ENCODE measurements at places on chromosomes 11 and 22.

DNA sequence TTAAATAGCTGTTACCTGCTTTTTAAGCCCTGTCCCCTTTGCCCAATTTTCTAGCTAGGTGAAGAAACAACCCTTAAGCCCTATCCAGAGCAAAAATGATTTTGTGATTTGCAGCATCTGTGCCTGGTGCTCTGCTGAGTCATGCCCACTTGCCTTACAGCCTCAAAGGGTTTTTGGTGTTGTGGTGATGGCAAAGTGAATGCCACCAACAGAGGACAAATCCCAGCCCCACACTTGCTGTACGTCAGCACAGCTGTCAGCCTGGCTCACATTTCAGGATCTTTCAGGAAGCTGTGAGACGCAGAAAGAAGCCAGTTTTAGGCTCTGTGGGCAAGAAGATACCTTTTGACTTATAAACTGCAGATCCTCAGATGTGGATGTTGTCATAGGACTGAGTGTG lies 401.7 kb downstream of the TENM4 start:
- DNase-seq: no peak

GRCh38 chr22:41732096-41732772 lies 32.9 kb downstream of the MEI1 start:
- no peak for DNase-seq

DNA sequence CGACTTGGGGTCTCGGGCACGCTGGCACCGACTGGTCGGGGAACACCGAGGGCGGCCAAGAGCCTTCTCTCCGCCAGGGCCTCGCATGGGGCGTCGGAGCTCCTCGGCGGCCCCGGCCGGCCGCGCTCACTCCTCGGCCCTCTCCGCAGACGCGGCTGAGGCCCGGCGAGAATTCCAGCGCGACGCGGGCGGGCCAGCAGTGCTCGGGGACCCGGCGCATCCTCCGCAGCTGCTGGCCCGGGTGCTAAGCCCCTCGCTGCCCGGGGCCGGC lies 5.6 kb downstream of the TBX1 start:
- DNase-seq: no peak

DNA sequence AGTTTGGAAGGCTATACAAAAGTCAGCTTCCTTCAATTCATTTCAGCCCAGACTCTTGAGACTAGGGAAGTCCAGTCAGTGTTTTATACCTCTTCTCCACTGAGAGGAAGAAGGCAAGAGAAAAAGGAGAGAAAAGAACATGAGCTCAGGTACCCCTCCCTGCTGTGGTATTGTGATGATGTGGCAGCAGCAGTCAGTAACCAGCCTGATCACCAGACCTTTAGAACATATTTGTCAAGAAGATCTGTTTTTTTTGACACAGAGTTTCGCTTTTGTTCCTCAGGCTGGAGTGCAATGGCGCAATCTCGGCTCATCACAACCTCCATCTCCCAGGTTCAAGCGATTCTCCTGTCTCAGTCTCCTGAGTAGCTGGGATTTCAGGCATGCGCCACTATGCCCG lies 21.2 kb upstream of the RPS13 start:
- DNase-seq: no peak

DNA sequence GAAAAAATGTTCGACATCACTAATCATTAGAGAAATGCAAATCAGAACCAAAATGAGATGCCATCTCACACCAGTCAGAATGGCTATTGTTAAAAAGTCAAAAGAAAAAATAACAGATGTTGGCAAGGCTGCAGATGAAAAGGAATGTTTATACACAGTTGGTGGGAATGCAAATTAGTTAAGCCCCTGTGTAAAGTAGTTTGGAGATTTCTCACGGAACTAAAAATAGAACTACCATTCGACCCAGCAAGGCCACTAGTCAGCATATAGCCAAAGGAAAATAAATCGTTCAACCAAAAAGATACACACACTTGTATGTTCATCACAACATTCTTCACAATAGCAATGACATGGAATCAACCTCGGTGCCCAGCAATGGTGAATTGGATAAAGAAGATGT lies 503.2 kb downstream of the OPCML start:
- no peak for DNase-seq

GRCh38 chr22:23504516-23504915 lies 75.6 kb downstream of the IGLL1 start:
- DNase-seq: no peak

DNA sequence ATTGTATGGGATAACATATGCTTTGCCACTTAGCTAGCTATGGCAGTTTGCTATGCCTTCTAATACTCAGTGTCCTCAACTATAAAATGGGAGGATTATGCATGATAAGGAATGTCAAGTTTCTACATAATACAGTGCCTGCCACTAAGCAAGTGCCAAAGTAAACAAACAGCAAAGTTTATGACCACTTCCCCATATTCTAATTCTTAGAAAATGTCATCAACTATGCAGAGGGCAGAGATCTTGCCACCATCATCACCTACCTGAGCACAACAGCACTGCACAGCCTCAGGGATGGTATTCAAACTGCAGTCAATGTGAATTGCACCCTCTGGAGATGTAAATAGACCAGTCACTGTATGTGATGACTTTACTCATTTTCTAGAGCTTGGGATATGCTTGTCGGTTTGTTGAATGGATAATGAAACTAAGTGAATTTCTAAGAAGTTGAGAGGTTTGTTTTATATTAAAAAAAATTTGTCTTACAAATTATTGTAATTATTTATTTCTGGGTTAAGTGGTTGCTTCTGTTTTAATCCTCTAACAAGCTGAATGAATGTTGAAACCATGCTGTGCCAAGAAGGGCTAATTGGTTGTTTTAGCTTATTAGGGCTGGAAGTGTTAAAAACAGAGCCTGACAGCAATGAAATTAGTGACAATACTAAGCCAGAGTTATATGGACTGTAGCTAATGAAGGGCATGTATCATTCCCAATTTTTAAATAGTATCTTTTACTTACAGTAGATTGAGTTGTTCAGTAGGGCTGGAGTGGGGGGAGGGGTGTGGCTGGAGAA lies 398.4 kb downstream of the CNTN5 start:
- DNase-seq: no peak

DNA sequence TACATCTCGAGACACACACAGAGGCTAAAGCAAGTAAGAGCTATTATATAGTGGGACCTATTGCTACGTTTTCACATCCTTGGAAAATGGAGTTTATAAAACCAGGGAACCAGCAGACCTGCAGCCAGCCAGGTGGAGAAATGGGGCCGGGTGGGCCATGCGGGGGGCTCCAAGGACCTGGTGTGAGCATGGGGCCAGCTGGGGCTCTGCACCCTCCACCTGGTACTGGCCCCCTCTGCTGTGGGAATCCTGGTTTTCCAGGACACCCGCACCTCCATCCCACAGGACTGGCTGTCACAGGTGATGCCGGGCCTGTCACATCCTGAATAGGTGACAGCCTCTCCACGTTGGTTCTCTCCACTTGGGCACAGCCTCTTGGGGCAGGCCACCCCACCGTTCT lies 11.3 kb downstream of the DHCR7 start:
- no peak for DNase-seq

- DNase-seq: no peak
Observed at GRCh38 chr11:114172055-114172861, 112.7 kb downstream of the ZBTB16 start.

GRCh38 chr11:36367806-36368680 lies 72.0 kb downstream of the PRR5L start:
- DNase-seq: no peak

DNA sequence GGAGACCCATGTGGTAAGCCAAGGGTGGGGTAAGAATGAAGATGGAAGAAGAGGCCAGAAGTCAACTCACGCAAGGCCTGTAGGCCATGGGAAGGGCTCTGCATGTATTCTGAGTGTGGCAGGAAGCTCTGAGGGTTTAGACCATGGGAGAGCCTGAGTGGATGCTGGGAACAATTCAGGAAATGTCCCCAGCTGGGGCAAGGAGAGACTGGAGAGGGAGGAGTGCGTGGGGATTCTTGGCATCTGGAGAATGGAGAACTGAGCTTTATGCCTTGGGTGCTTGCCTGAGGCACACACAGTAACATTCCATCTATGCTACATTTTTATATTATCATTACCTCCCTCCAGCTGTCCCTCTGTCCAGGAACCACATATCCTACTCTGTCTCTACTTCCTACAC lies 50.4 kb upstream of the CD82 start:
- DNase-seq: no peak

DNA sequence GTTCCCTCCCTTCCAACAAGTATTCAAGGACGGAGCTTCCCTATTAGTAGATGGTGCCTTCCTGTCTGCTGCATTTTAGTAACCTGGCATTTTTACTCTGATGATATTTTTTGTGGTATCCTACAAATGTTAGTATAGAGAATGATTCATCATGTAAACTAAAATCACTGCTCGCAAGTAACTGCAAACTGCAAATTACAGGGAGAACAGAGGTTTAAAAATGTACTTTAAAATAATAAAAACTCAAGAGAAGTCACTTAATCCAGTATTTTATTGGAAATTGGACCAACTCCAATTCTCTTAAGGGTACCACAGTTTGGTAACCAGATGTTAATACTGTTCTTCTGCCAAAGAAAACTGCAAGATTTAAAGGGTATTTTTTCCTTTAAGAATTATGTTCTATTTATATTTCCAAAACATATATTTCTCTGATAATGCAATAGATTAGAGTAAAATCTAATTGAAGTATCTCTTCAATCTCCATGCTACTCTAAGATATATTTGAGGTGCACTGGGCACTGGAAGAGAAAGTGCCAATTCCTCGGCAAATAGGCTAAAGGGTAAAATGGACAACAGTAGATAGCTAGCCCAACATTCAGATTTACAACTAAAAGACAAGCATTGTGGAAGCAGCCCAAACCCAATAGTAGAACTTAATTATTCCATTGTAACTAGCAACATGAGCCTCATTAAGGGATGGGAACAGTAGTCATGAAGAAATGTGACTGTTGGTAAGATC lies 298.0 kb downstream of the TTC28 start:
- DNase-seq: no peak

- DNase-seq: no peak
Observed at GRCh38 chr11:127632976-127633680, 632.6 kb upstream of the KIRREL3 start.

GRCh38 chr11:126430581-126431335 lies 75.3 kb downstream of the ST3GAL4 start:
- no peak for DNase-seq

- DNase-seq: no peak
Observed at GRCh38 chr11:12901272-12901671, 107.8 kb upstream of the RASSF10 start.

GRCh38 chr11:118791961-118792569 lies 1.1 kb upstream of the DDX6 start:
- peak; percentile 39 for DNase-seq

DNA sequence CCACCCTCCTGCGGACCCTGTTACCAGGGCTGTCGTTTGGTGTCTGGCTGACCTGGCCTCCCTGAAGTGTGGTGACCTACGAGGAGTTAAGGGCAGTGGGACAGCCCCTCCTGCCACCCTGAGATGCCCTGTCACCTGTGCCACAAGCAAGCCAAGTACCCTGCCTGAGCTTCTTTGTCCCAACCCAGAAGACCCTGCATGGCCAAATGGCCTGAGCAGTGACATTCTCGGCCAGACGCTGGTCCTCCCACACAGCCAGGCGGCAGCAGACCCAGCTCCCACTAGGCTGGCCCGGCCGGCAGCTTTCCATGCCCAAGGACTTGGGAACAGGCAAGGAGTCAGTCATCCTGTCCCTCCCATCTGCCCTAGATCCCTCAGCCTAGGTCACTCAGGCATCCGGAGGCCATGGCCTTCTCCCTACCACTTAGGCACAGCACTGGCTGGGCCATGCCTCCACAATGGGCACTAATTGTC lies 7.6 kb downstream of the ARVCF start:
- no peak for DNase-seq

DNA sequence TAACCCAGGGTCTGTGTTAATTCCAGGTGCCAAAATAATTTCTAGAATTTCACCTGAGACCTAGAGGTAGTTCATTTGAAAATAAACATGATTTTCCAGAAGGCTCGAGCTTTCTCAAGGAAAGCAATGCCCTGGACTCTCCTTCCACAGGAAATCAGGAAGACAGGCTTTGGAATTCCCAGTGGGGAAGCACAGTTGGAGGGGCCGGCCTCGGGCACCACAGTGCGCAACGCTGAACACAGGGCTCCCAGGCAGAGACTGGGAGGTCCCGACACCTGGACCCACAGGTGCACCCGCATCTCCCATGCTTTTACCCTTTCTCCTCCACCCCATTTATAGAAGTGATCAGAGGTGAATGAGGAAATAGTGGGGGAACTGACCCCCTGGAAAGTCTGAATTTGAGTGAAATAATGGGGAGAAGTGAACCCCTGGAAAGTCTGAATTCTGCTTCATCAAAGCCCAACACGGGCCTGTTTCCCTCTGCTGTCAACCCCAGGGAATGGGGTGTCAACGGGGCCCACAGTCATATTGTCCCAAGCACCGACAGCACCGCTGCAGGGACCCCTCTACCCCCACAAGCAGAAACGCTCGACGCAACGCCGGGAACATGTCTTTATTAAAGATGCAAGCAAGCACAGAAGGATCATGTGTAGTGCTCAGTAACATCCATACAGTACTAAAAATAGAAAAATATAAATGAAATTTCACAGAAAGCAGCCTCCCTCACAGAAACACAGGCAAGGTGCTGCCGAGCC lies 12.0 kb upstream of the EFCAB6 start:
- no peak for DNase-seq

- DNase-seq: no peak
Observed at GRCh38 chr11:68525930-68526329, 65.4 kb downstream of the PPP6R3 start.

DNA sequence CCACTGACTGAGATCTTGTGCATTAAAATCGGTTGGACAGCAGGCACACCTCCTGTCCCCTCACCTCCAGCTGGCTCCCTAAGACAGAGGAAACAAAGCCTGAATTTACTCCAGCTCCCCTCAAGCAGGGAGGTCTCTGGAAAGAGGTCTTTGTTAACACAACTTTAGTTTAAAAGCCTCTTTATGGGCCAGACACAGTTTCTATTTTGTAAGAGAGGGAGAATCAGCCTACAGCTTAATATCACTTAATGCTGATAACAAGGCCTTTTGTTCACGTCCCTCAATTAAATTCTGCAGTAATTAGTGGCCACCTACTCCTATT lies 36.3 kb downstream of the PLEKHA7 start:
- no peak for DNase-seq

- DNase-seq: no peak
Observed at GRCh38 chr11:65251476-65251875, 10.3 kb upstream of the POLA2 start.

DNA sequence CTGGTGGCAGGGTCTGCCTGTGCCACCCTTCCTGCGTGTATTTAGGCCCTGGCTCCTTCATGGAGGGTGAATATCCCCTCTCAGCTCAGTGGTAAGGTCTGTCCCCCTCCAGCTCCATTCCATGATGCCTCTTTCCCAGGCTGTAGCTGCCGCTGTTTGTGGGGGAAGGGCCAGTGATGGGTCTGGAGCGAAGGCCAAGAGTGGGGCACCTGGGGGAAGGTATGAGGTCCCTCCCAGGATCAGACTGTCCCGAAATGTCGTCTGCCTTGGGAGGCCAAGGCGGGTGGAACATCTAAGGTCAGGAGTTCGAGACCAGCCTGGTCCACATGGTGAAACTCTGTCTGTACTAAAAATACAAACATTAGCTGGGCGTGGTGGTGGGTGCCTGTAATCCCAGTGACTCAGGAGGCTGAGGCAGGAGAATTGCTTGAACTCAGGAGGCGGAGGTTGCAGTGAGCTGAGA lies 1.1 kb downstream of the CD151 start:
- no peak for DNase-seq

GRCh38 chr11:75981546-75981945 lies 166.5 kb downstream of the UVRAG start:
- DNase-seq: no peak

- no peak for DNase-seq
Observed at GRCh38 chr22:42586381-42586780, 28.3 kb downstream of the POLDIP3 start.
